ENCODE measurements at places on chromosomes 4 and X.

DNA sequence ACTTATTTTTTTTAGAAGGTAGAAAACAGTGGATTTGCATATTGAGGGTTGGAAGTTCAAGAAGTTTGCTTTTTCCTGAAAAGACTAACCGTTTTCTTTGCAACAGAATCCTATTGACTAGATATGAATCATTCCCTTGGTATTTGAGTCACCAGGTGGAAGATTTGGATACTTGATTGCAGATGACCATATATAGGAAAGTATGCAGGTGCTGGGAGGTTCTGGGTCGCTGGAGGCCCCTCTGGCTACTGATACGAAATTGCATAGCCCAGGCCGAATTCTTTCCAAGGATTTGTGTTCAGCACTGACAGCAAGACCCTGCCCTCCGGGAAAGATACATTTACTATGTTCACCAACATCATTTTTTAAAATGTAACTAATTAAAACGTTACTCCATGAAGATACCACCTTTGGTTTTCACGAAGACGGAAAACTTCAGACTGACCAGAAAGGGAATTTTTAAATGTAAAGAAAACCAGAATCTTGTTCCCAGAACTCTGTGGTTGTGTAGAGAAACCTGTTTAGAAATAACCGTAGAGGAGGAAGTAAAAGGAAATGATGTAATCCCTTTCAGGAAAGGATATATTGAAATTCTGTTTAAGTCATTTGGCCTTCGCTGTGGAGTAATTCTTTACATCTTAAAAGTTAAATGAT is 946 bp downstream of the ANXA3 start:
- no peak for DNase-seq

- DNase-seq = no peak
Measured at GRCh38 chrX:39852491-39852890, 245.3 kb downstream of the BCOR start.

GRCh38 chrX:46317163-46317562 is 228.1 kb downstream of the ZNF674 start:
- DNase-seq = no peak

DNA sequence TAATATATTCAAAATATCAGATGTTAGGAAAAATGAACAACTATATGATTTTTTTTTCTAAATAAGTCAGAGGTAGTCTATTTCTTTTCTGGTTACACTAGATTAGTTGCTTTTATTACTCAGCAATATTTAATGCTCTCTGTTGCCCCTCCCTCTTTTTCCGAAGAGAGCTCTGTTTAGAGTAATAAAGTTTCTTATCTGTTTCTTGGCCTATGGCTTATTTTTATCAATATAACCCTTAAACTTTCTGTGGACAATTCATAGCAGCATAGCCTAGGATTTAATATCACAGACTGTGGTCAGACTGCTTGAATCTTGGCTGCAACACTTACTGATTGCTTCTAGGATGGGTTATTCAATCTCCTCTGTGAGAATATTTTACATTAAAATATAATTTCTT is 2315.4 kb upstream of the AGA start:
- DNase-seq = no peak
